Fibroblast of mammary gland (primary cell): ENCODE measurements at places on chromosomes 11 and 22.
A peak's percentile ranks its signal among the peaks of the same experiment; 100 is the strongest.

DNA sequence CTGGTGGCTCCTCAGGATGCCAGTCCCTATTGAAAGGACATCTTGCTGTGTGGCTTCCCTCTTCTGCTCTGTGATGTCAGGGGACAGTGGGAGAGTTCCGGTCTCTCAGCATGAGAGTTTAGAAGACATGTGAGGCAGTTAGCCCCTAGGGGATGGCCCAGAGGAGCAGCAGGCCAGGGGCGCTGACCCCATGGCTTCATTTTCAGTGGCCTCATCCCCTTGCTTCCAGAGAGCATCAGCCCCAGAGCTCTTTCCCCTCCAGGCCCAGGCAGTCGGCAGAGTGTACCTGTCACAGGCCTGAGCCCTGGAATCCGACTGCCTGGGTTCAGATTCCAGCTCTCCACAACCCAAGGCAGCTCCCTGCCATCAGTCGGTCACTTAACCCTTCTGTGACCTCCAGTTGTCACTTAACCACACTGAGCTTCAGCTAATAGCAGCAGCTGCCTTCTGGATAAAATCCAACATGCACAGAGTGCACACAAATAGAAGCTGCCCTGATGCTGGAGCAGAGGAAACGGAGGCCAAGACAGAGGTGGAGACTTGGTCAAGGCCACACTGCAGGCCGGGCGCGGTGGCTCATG is 14.1 kb upstream of the LRRC10B start:
- no peak for DNase-seq

GRCh38 chr22:27473533-27473932 is 328.0 kb downstream of the MN1 start:
- DNase-seq = no peak

DNA sequence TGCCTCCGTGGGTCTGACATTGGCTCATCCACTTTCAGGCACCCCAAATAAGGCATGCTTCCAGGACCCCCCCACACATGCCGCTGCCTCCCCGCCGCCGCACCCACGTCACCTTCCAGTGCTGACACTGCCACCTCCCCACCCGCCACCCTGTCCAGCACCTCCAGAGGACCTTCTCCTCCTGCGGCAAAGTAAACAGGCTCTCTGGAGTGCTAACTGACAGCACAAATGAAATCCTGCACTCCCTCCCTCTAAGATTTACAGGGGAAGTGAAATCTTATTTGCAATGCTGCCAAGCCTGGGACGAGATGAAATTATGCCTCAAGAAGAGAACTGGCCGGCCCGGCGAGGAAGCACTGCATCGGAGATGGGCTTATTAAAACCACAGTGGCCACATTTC is 35.3 kb downstream of the MACROD1 start:
- no peak for DNase-seq

DNA sequence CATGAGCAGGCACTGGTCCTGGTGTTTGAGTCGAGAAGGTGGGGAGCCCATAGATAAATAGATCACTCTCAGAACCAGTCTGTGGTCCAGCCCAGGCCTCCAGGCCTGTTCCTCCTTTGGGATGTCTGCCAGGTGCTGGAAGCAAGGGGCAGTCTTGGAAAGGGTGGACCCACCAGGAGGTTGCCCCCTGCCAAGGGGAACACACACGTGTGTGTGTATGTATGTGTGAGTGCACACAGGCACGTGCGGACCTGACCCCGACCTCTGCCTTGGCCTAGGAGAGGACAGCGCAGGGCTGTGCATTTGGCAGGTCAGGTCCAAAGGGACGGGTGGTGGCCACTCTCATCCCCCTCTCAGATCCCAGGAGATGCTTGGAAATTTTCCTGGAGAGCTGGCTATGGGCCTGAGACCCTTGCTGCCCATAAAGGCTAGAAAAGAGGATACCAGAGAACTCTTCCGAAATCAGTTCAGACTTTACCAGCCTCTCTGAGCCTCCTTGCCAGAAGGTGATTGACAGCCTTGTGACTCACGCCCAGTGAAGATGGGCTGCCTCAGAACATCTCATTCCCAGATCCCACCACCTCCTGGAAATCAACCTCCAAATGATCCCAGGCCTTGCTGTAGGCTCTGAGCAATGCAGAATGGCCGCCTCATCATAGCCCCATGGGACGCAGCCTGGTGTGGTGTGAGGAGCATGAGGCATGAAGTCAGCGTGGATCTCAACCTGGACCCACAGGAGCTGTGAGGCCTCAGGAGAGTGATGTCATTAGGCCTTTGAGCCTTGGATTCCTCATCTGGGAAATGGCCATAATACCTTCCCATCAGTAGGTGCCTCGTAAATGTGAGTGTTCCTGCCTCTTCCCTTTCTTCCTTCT is 24.0 kb upstream of the CREB3L1 start:
- peak; percentile 96 for DNase-seq
